Stimulated activated CD4-positive, alpha-beta T cell treated with anti-CD3 and anti-CD28 coated beads, Interleukin-1b, Interleukin-23, amount 100 ng/mL, for 1 hour (primary cell): ENCODE measurements at places on chromosomes 11 and 22.

DNA sequence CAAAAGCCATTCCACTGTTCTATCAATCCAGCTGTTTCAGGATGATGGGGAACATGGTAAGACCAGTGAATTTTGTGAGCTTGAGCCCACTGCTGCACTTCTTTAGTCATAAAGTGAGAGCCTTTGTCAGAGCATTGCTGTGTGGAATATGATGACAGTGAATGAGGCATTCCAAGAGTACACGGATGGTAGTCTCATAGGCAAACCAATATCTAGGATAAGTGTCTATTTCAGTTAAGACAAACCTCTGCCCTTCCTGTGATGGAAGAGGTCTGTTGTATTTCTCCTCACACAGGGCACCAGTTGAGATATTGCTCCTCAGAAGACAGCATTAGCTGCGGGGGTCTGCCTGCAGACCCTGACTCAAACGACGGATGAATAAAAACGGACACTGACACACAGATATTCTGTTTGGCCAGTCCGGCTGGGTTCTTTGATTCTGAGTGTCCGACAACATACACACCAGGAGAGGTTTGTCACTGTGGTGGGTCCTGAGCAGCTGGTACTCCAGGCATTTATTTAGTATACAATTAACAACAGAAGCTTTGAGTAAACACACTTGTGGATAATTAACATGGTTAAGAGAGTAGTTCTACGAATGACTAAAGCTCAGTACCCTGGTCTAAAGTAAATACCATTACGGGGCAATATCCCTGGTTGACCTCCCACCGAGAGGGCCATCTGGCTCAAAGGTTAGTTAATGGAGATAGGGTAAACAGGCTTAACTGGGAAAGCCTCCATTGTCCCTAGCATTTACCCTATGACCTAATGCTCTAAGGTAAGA lies 121.7 kb downstream of the ZNF280B start:
- no peak for DNase-seq

DNA sequence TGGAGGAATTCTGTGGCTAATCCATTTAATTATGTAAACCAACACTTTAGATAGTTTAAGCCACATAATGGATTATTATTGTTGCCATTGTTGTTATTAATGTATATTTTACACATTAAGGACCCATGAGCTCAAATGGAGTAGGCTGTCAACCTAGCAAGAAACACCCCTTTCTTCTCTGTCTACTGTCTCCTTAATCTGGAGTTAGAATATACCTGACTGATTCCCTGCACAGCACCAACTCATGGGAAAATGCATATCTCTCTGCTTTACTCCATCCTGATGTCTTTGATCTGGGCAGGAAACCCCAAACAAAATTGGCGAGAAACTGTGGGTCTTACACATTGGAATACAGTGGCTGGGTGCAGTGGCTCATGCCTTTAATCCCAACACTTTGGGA lies 24.0 kb upstream of the ME3 start:
- no peak for DNase-seq

DNA sequence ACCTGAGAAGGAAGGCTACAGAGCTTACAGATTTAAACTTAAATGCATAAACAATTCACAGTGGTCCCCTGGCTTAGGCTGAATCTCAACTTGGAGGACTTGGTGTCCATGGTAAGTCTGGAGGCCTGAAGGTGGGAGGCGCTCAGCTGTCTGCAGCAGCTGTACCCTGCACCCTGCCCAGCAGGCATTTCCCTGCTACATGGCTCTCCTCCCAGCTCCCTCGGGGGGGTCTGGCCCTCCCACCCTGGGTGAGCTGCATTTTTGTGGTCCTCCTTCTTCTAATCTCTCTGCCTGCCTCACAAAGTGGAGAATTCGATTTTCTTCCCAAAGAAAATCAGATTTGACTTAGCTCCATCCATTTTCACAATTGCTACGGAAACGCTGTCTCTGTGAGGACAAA lies 273.2 kb downstream of the KIRREL3 start:
- no peak for DNase-seq

DNA sequence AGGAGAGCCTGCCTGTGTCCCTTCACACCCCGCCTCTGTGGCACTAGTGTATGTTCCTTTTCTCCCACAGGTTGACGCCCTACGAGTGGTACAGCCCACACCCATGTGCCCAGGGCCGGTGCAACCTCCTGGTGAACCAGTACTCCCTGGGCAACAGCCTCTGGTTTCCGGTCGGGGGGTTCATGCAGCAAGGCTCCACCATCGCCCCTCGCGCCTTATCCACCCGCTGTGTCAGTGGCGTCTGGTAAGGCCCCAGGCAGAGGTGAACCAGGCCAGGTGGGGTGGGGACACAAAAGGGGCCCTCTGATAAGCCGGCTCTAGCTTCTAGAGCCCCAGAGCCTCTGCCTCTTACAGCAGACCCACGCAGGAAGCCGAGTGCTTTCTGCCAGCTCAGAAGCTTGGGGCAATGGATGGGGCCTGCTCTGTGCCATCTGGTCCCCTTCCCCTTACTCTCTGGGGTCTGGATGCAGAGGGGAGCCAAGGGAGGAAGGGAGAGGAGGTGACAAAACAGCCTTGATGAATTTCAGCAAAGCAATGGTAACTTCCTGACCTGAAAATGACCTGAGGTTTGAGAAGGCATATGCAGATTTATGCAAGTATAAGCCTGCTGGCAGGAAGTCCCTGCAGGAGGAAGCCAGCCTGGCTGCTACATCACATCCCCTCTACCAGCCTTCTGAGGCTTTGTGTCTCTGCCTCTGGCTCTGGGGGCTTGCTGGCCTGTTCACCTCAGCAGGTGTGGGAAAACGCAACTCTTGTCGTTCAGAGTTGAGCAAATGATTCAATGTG lies 67.0 kb upstream of the TBCEL start:
- DNase-seq: no peak

GRCh38 chr22:49207008-49208003 lies 620.4 kb downstream of the BRD1 start:
- no peak for DNase-seq

DNA sequence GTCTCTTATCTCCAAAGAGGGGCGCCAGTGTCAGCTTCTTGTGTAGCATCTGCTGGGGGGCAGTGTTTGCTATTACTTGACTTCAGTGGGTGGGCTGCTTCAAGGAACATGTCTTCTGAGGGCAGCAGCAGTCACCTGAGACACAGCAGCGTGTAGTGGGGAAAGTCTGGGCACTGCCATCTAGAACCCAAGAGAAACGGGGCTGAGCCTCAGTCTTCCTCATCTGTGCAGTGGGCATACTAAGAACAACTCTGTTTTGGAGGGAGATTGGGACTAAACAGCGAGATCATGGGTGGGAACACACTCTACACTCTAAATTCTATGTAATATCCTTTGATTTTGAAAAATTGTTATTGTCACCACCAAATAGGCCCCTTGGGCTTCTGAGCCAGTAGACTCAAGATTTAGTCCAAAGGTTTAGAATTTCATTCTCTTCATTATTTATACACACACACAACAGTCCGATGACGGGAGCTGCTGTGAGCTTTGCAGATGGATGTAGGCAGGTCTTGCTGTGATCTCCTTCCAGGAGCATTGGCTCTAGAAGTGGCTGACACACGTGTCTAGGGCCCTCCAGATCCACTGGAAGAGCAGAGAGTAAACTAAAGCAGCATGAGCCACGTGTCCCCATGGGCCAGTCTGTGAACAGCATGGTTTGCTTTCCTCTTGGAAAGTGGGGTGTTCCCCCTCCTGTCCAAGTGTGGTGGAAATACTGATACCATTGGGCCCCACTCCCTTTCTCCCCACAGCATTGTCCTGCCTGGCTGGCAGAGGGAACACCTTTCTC lies 51.8 kb downstream of the TRAF6 start:
- DNase-seq: no peak

DNA sequence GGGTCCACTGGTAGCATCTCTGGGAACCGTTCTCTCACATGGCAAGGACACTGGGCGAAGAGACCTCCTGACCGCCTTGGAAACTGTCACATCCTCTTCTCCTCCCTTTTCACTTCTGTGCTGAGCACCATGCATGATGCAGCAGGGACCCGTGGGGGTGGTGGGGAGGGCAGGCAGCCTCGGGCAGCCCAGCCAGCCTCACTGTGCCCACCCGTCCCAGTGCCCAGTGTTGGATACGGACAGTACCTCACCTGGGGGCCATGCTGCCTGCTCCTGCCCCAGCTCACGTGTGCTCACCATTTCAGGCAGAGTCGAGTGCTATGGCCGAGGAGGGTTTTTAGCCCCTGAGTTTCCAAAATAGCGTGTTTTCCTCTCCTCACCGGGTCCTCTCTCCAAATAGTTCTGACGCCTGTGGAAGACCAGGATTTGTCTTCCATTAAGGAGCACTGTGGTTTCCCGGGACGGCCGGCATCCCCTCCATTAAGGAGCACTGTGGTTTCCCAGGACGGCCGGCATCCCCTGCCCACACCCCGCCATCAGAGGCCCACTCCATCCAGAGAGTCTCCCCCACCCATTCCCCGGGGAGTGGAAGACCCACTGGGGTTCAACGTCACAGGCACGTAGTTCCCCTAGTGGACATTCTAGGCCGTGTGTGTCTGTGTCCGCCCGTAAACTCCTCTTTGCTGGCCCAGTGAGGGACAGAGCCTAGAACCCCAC lies 22.4 kb downstream of the B3GAT1 start:
- no peak for DNase-seq

- DNase-seq: peak; percentile 45
Observed at GRCh38 chr22:42169055-42169469, 38.5 kb upstream of the CYP2D6 start.

DNA sequence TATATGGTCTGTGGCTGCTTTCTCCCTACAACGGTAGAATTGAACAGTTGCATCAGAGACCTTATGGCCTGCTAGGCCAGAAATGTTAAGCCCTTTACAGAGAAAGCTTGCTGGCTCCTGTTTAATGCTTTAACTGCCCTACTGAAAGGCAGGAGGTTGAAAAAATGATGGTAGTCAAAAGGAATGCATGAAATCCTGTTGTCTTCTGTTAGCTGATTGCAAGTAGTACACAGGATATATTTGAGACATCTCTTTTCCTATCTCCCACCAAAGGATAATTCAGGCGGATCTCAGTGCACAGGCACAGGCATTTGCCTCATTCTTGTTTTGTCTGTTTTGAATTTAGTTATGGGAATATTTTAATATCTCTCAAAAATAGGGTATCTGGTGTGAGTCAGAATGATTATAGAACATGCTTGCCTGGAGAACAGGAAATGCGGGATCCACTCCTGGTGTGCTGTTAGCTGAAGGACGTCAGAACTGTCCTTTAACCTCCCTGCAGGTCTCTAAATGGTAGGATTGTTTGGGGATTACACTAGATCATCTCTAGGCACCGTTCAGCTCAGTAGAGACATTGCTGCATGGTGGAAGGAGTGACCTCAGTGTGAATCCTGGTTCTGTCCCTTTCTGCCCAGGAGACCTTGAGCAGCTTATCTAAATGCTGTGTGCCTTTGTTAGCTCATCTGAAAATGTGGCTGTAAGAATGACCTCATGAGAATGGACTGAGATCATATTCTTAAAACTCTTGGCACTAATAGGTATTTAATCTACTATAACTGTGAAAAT lies 49.5 kb downstream of the PACS1 start:
- no peak for DNase-seq

DNA sequence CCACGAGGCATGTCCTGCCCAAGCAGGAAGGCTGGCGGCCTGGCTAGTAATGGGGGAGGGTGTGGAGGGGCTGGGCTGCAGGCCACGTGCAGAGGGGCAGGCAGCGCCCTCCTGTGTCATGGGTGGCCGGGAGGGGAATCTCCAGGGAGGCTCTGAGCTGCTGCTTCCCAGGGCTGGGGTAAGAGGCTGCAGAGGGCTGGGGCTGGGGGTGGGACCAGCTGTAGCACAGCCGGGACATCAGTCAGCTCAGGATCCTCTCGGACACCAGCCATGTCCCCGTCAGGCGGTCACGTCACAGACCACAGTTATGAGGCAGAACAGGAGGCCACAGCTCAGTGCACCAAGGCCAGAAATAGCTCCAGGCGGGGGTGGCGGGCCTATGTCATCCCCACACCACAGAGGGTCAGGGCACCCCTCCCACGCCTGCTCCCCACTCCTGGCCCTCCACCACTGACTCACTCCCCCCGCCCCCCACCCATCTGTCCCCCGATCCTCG lies 21.1 kb downstream of the RTN4R start:
- no peak for DNase-seq

GRCh38 chr11:117072517-117073461 lies 25.4 kb downstream of the SIK3 start:
- DNase-seq: no peak

GRCh38 chr11:11931461-11932055 lies 76.9 kb downstream of the DKK3 start:
- no peak for DNase-seq

DNA sequence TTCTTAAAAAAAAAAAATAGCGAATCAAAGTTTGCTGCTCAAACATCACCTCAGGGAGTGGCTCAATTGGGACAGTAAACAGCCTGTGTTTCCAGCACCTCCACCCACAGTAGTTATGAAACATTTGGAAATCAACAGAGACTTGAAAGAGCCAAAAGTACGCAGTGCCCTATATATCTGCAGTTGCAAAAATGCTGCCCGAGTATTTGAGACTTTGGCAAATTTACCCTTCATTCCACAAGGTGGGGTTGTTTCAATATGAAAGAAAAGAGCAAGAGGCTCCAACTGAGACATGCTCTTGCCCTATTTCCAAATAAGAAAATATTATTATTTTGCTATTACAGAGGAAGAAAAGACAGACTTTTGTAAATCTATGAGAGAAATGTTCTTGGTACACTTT lies 851.1 kb upstream of the RAG2 start:
- no peak for DNase-seq

DNA sequence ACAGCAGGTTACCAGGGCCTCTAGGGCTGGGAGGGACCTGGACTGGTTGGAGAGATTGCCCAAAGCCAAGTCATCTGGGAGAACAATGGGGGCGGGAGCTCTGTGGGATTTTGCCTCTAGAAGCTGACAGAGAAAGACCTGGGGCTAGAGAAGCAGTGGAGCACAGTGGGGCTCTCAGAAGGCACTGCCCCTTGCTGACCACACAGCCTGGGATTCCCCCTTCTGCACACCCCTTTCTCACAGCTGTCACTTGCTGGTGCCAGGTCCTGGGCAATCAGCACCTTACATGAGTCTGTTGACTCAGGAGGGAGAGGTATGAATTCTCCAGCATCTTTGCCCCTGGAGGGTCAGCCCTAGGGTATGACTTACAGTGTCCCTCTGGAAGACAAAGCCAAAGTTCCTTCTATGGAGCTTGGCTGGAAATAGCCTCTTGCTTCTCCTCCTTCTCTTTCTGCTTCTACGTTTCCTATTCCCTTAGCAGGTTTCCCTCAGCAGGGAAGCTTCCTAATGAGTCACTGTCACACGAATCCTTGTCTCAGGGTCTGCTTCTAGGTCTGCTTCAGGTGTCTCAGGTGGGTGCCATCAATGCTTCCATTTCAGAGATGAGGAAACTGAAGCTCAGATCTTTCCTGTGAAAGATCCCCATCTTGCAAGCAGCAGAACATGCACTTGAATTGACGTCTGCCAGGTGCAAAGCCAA lies 27.0 kb downstream of the GDPD5 start:
- DNase-seq: no peak

DNA sequence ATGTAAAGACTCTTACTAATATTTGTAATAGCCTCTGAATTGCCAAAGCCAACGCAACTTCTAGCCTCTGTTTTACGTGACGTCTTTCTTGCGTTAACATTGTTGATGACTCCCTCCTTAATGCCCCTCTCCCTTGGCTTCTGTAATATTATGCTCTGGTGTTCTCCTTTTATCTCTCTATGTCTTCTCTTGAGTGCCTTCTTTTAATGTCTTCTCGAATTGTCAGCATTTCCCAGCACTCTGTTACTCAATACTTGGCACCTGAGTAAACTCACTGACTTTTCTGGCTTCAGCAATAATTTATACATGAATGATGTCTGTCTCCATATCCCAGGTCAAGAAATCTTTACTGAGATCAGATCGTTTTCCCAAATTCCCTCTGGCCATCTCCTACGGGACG lies 68.5 kb upstream of the DDI1 start:
- DNase-seq: no peak
